Stimulated activated CD4-positive, alpha-beta T cell treated with anti-CD3 and anti-CD28 coated beads, Interleukin-2, amount 100 ng/mL, for 24 hours (primary cell): ENCODE measurements at places on chromosomes 4 and X.
A peak's percentile ranks its signal among the peaks of the same experiment; 100 is the strongest.

GRCh38 chr4:85078016-85078415, 111.5 kb upstream of the WDFY3 start:
- no peak for DNase-seq

DNA sequence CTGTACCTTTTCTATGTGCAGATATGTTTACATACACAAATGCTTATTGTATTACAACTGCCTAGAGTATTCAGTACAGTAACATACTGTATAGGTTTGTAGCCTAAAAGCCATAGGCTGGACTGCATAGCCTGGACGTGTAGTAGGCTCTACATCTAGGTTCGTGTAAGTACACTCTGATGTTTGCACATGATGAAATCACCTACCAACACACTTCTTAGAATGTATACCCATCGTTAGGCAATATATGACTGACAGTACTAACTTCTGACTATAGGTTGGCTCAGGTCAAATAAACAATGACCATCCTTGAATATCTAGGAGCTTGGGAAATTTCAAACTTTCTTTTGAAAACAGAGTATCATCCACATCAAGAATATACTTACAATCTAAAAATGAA, 139.0 kb downstream of the CORIN start:
- DNase-seq, result no peak

DNA sequence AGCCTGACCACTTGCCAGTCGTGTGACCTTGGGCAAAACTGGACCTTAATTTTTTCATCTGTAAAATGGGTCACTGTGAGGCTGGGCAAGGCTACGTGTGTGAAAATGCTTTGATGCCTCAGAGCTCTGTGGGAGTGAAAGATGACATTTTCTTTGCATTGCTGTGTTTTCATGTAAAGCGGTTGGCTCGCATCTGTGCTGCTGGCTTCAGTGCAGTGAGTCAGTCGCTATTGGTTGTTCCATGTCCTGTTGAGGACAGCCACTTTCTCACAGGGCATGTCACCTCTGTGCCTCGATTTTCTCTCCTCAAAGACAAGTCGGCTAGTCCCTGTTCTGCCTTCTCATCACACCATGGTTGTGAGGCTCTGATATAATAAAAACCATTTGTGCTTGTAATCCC, 4.4 kb downstream of the MTMR1 start:
- DNase-seq, result peak; percentile 21

GRCh38 chr4:163540448-163540847, 46.0 kb downstream of the TMA16 start:
- no peak for DNase-seq

DNA sequence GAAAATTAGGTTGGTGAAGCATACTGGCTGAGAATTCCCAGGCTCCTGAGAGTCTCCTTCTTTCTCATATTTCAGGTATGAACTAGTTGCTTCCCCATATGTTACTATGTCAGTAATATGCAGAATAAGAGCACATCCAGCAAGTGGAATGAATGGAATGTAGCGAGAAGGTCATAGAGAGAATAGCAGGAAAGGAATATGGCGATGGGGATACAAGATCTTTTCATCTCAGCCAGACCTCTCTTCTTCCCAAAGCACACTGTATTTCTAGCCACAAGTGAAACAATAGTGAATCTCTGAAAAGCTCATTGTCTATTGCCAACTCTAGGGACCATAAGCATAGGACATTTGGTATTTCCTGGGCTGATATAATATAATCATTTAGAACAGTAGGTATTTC, 54.6 kb upstream of the MMAA start:
- DNase-seq, result no peak

- no peak for DNase-seq
Measured at GRCh38 chr4:75989846-75990528, 758 bp downstream of the SDAD1 start.

DNA sequence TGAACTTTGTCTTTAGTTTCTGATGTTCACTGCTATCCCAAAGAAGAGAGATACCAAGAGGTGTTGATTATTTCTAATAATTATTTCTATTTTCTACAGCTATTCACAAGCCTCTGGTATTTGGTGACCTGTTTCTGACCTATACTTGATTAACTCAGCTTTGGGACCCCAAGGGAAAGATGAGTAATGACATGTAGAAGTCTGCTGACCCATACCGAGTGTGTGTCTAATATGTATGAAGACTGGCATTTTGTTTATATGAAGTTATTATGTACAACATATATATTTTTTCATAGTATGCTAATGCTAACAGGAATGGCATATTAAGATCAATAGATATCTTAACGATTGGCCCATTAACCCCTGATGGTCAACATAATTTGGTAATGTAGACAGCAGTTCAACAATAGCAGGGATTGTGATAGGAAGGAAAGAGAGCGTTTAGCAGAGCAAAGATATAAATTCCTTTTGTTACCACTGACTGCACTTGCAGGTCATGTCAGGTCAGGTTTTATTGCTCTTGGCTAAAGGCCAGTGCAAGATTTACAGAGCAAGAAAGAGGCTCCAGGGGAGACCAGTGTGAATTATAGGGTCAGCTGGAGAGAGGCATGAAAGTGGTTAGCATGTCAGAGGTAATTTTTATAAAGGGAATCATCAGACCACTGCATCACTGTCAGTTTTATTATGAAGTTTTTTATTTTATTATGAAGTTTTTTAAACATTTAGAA, 94.7 kb upstream of the DIPK2B start:
- DNase-seq, result no peak

DNA sequence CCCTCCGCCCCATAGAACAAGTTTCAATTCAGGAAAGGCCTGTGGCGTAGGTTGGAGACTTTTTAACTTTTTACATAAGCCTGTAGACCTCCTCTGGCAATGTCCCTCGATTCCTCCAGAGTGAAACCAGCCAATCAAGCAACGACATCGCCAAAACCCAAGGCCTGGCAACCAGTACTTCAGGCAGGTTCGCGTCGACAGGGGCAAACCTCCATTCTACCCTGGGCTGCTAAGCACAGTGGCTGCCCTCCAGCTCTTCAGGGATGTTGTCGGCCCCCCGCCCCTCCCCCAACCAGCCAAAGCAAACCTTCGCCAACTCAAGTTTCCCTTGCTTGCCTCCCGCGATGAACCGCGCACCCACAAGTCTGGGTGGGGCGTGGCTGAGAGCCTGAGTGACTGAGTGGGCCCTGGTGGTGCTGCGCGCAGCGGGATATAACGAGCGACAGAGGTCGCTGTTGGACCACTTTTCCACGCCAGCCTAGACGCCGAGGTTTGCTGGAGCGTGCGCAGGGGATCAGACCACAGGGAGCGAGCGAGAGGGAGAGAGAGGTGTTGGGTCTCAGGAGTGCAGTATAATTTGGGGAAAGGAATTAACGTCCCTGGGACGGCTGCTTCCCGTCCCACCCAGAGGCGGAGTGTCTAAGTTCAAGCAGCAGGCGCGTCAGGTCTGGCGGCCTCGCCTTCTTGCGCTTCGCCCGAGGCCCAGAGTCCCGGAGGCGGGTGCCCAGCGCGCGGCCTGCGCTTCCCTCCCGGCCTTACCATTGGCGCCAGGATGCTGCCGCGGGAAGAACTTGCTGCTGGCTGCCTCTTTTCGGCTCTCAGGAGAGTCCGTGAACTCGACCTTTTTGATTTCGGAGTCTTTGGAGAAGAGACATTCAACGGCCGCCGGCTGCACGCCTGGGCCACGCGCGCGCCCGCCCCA, 9.0 kb upstream of the PITX2 start:
- no peak for DNase-seq

- no peak for DNase-seq
Measured at GRCh38 chrX:19735244-19735643, 152.2 kb downstream of the SH3KBP1 start.

- no peak for DNase-seq
Measured at GRCh38 chr4:177052211-177052934, 257.3 kb upstream of the NEIL3 start.

GRCh38 chr4:174023641-174024040, 259.8 kb downstream of the FBXO8 start:
- DNase-seq, result no peak

DNA sequence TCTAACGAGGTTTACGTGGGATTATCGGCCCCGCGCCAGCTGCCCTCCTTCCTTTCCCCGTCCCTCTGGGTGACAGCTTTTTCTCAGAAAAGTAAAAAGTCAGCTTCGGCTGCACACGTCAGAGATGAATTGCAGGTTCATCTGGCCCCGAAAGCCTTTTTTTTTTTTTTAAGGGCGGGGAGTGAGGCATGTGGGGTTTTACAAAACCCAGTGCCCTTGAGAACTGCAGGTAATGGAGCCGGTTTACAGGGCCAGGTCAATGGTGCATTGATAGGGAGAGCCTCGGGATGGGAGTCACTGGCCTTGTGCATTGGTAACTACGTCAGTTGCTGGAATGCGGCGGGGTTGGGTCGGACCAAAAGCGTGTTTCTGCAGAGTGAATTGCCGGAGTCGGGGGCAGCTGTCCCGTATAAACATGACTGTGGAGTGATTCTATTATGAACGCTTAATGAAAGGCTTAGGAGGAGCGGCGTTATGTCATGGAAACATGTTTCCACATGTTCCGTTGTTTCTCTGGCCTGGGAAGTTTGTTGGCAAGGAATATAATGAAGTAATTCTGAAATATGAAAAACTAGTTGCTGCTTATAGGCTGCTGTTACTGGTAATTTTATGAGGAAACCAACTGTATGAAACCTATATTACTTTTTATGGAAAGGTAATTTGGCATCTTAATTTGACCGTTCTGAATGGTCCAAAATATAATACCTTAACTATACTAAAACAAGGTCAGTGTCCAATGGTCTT, 1.1 kb downstream of the HSPA4L start:
- DNase-seq, result peak; percentile 18

DNA sequence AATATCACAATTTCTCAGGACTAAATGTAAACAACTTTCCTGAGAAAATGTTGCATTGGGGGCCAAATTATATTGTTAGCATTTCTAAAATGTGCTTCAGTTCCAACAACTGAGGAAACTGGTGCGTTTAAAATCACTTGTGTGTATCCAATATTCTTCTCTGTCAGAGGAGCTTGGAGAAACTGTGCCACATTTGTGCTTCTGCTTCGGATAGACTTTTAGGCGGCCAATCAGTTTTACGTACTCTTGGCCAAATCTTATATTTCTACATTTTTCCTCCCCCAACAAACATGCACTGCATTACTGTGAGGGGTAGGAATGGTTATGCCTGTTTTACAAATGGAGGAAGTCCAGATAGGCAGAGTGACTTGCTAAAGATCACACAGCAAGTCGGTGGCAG, 27.4 kb upstream of the TRPC5OS start:
- DNase-seq, result no peak

DNA sequence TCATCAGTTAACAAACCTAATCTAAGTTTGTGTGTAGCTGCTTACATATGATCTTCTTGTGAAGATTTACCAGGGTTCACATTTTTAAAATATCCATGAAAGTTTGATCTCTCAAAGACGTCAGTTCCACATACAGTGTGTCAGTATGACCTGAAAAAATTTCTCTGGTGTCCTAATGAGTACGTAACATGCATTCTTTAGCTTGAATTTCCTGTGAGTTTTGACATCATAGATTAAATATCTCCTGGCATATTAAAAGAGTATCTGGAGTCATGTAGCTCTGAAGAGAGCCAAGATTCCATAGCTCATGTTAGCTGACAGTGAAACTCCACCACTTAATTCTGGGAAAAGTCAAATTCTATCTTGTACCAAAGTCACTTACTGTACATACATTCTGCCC, 43.9 kb upstream of the PDLIM5 start:
- no peak for DNase-seq

- DNase-seq, result no peak
Measured at GRCh38 chr4:53478671-53479456, 101.4 kb downstream of the FIP1L1 start.

- no peak for DNase-seq
Measured at GRCh38 chrX:40260146-40260747, 162.5 kb upstream of the BCOR start.

- no peak for DNase-seq
Measured at GRCh38 chr4:138978600-138978999, 37.0 kb upstream of the NOCT start.

- peak; percentile 10 for DNase-seq
Measured at GRCh38 chrX:150694738-150695410, 1.7 kb downstream of the MTMR1 start.

- no peak for DNase-seq
Measured at GRCh38 chr4:76515975-76516843, 81.2 kb downstream of the SHROOM3 start.

- no peak for DNase-seq
Measured at GRCh38 chr4:108342325-108342970, 173.7 kb upstream of the LEF1 start.

DNA sequence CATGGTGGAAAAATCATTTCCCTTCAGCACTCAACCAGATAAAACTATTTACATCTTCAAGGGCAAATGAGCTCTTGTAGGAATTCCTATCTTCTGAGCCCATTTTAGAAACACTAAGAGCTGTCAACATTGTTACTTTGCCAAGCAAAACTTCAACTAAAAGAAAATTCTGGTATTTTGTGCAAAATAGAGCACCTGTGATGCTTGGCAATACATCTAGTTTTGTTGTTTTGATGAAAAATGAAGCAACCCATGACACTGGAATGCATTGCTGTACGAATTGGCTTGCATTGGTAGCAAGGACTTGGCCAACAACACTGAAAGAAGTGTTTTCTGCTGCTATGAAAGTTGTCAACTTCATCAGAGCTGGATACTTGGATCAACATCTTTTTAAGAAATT, 194.4 kb downstream of the COX18 start:
- DNase-seq, result no peak

GRCh38 chr4:106017975-106018374, 122.7 kb downstream of the NPNT start:
- DNase-seq, result no peak

- no peak for DNase-seq
Measured at GRCh38 chr4:8136972-8137710, 21.5 kb downstream of the ABLIM2 start.

DNA sequence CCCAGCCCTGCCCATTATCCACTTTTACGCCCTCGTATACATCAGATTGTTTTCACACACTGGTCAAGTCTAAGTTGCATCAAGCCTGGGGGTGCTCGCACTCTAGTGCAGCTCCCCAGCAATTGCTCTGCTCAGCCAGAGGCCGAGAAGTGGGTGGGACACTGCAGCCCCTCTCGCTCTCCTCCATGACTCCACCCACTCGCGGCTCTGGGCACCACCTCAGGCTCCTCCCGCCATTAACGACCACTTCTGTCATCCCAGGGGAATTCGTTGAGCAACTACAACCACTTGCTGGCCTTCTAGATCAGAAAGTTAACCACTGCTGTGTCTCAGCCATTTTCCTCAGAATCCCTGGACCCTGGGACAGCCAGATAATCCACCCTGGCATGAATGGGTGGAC, 53.6 kb downstream of the ETNPPL start:
- DNase-seq, result no peak

DNA sequence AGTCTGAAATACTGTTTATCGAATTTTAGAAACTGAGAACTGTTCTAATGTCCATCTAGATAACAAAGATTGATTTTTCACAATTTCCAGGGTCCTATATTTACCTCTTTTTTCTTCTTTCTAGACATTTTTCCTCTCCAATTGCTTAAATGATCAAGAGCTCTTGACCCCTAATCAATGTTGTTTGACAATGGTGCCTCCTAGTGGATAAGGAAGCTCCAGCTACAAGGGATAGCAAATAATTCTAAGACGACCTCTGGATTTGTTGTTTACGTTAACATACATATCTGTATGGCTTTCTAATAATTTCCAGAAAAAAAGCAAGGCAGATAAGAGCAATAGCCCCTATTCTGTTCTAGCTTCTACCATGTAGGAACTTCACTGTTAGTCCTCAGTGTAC, 35.8 kb downstream of the GPR82 start:
- no peak for DNase-seq

GRCh38 chr4:118969359-118969758, 80.7 kb downstream of the SYNPO2 start:
- DNase-seq, result no peak
